BJ (cell line): ENCODE measurements at places on chromosomes 3 and 15. TPM values are rescaled to one million over a fixed set of nuclear protein-coding genes. Genes with fewer than 3 reads are reported as not detected.
A peak's percentile ranks its signal among the peaks of the same experiment; 100 is the strongest.

KLHL40 gene
- polyA plus RNA-seq = not detected in 2 replicates

- DNase-seq = no peak
Observed at GRCh38 chr15:63869371-63870042, 35.8 kb upstream of the HERC1 start.

DNA sequence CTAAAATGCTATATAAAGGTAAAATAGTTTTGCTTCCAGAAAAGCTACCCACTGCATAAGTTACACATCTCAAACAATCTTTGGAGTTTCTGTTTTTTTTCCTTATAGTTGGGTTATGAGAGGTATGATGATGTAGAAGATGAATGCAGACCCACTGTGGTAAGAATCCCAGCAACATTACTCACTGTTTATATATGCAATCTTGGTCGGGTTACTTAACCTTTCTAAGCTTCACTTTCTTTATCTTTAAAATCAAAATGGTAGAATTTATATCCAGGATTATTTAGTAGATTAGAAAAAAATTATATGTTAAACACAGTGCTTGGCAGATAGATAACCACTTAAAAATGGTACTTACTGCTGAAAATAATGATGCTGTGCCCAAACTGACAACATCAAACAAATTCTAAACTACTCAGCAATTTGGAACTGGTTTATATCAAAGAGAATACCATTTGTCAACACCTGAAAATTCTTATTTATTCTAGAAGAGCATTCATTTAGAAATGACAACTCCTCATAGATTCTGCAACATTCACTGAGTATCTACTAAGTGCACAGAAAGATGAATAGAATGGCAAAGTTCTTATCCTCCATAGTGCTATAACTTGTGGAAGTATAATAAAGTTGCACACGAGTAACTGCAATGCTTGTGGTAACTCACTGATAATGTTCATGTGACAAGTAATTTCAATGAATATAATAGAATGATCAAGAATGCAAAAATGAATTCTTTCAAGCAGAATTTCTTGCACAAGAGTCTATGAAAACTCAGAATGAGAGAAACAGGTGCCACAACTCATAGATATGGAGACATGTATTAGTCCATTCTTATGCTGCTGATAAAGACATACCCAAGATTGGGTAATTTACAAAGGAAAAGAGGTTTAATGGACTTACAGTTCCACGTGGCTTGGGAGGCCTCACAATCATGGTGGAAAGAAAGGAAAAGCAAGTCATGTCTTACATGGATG lies 129.0 kb upstream of the SLC7A14 start:
- DNase-seq = no peak

GRCh38 chr15:80179025-80179759 lies 26.4 kb downstream of the FAH start:
- peak; percentile 78 for DNase-seq

DNA sequence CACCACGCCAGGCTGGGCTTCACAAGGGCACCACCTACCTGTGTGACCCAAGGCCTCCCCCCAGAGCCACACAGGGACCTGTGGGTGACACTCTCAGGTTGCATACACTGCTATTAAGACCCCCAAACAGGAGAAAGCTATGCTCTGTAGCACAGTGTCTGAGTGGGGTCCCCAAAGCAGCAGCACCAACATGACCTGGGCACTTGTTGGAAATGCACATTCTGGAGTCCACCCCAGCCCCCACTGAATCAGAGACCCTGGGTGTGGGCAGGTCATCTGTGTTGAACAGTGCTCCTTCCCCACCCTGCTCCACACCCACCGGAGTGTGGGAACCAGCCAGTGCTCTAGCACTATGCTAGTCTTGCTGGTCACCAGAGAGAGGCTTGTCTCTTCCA lies 76.1 kb downstream of the ADAMTS17 start:
- no peak for DNase-seq

ZNF80 gene
- polyA plus RNA-seq = not detected in 2 replicates

- no peak for DNase-seq
Observed at GRCh38 chr3:159928071-159928491, 60.6 kb upstream of the IL12A start.

SERPINI2 gene
- not detected in 2 replicates for polyA plus RNA-seq

- DNase-seq = no peak
Observed at GRCh38 chr15:83516935-83517334, 69.8 kb downstream of the SH3GL3 start.

DNA sequence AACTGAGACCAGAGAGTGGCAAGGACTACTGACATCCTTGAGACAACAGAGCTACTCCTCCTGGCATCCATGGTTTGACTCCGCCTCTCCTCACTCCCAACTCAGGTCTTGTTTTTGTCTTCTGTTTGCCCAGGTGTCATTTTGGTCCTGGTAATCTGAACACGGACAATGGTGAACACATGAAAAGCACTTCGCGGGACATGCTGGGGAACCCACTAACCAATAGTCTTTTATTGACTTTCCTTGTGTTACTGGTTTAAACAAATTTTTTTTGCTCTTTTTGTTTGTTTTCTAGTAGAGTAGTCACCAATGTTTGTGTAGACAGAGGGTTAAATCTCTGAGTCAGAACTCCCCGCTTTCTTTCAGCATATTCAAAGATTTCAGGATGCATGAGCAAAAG lies 38.4 kb downstream of the LARP6 start:
- no peak for DNase-seq

GOLIM4 gene
- 32.4 and 35.1 TPM in 2 replicates for polyA plus RNA-seq

MESP1 gene
- polyA plus RNA-seq = 0.20 and 0.49 TPM in 2 replicates

CCR3 gene
- not detected in 2 replicates for polyA plus RNA-seq

DNA sequence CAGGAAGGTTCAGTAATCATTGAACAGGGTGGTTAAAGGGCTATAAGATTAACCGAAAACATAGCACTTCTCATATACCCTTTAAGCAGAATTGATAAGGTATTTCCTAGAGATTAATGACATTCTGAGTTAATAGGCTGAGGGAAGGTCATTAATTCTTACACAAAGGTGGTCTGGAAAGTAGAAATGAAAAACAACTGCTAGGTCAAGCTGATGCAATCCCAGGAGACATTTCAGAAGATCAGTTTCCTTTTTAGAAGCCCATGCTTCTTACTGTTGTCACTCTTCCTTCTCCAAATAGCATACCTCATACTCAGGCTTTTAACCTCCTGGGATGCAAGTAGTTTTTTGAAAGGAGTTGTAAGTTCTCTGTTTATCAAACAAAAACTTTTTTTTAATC lies 8.8 kb downstream of the FILIP1L start:
- DNase-seq = no peak

DNA sequence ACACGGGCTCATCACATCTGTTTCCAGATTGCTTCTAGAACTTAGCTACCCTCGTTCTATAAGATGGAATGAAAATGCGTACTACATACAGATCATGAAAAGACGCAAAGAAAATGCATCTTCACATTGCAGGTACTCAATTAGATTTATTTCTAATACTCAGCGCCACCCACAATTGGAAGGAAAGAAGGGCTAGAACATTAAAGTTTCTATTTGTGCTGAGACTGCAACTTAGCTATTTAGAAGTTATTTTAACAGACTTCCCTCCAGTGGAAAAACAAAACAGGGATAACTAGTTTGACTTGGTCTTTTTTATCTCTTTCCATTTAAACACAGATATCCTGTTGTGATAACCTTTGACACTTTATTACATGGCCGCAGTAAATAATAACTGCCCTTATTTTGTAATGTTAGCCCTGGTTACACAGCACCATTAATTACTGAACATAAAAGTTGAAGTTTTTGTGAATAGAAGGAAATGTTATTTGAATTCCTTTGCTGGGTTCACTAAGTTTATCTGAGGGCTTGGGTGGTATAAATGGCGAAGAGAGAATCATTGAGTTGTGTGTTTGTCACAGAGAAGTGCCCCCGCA lies 86.9 kb upstream of the SLC25A26 start:
- no peak for DNase-seq

- DNase-seq = no peak
Observed at GRCh38 chr3:52136513-52136912, 17.7 kb downstream of the POC1A start.

C15orf62 gene
- 0.04 TPM in 1 of 2 replicates, not detected in the other for polyA plus RNA-seq

- DNase-seq = no peak
Observed at GRCh38 chr15:56052395-56053045, 59.1 kb upstream of the NEDD4 start.

DNA sequence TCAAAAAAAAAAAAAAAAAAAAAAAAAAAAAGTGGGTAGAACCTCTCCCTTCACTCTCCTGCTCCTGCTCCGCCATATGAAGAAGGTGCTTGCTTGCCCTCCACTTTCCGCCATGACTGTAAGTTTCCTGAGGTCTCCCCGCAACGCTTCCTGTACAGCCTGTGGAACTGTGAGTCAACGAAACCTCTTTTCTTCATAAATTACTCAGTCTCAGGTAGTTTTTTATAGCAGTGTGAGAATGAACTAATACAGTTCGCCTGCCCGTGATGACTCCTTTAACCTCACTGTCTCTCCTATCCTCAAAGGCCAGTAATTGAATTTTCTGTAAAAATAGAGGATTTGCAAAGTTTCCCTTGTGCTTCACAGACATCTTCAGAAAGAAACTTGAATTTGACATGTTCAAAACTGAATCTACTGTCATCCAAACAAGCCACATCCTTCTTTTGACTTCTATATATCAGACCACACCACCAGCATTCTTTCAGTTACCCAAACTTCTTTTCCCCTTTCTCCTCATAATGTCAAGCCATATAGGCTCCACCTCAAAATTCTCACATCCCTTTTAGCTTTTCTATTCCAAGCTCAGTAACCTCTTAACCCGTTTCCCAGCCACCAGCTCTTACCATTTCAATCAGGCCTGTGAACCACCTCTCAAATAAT lies 44.3 kb downstream of the P2RY1 start:
- DNase-seq = no peak

GRCh38 chr15:66294932-66295235 lies 1.5 kb downstream of the DIS3L start:
- peak; percentile 8 for DNase-seq

- no peak for DNase-seq
Observed at GRCh38 chr3:130975251-130975650, 51.4 kb downstream of the ASTE1 start.

DNA sequence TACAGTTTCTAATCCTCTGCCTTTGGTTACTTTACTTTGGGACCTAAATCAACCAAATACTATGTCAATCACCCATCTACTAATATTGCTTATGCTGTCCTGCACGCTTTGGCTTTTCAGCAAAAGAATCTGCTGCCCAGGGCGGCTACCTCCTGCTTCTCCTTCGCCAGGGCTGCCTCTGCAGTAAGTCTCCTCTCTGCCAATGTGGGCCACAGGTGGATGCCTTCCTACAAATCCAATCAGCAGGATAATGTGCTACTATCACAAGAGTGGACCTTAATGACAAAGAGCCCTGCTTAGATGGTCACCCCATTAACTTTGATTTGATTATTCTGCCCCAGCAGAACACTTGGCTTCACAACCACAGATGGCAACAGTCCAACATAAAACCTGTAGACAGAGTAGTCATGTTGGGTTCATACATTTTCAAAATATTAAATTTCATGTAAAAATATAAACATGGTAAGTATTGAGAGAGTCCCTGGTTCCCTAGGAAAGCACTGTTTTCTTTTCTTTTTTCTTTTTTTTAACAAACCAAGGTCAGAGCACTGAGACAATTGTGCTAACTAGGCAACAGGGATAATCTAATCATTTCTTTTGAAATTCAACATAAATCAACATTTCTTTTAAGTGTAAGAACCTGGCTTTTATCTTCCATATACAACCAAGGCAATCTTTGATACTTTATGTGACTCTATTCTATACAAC lies 298.3 kb downstream of the ZBTB20 start:
- no peak for DNase-seq
